ENCODE measurements at places on chromosomes 1 and 21. TPM values are rescaled to one million over a fixed set of nuclear protein-coding genes. Genes with fewer than 3 reads are reported as not detected.

The RXFP4 gene
- total RNA-seq: 4.2 TPM

The RHCE gene
- 0.39 TPM for total RNA-seq

The CD52 gene
- 6.9 TPM for total RNA-seq

- DNase-seq: no peak
Observed at GRCh38 chr1:32933742-32934322, 30.8 kb downstream of the RNF19B start.

Data from mucosa of descending colon (tissue), 3 donors.